ENCODE measurements at places on chromosomes 5 and 9. TPM values are rescaled to one million over a fixed set of nuclear protein-coding genes. Genes with fewer than 3 reads are reported as not detected.

ANKRD34B gene
- not detected for total RNA-seq

PCDHB8 gene
- total RNA-seq: 0.25 TPM

MCC gene
- 0.26 TPM for total RNA-seq

HCN1 gene
- total RNA-seq: not detected

FAM78A gene
- 0.40 TPM for total RNA-seq

DBH gene
- total RNA-seq: not detected

LRRC26 gene
- 1.0 TPM for total RNA-seq

WDR36 gene
- total RNA-seq: 21.7 TPM

BTNL8 gene
- total RNA-seq: not detected

TSSK1B gene
- total RNA-seq: not detected

PRDM9 gene
- not detected for total RNA-seq

AK3 gene
- total RNA-seq: 46.8 TPM

DMRT2 gene
- total RNA-seq: not detected

PLK2 gene
- total RNA-seq: 109 TPM

PPIC gene
- total RNA-seq: 16.4 TPM

SCGB3A1 gene
- total RNA-seq: not detected

CDX1 gene
- total RNA-seq: not detected

ENHO gene
- total RNA-seq: 2.7 TPM

ACTBL2 gene
- total RNA-seq: 0.05 TPM

TAF1L gene
- not detected for total RNA-seq

FOXB2 gene
- not detected for total RNA-seq

PDE6A gene
- 0.15 TPM for total RNA-seq

ENDOG gene
- total RNA-seq: 13.9 TPM

LCN9 gene
- not detected for total RNA-seq

FBXO10 gene
- 7.2 TPM for total RNA-seq

FSD1L gene
- 3.2 TPM for total RNA-seq

MAP1B gene
- 45.2 TPM for total RNA-seq

CD180 gene
- not detected for total RNA-seq

TNC gene
- total RNA-seq: 1.4 TPM

THBS4 gene
- not detected for total RNA-seq

OLFML2A gene
- 25.3 TPM for total RNA-seq

FGFR4 gene
- total RNA-seq: 22.0 TPM

PCDHA13 gene
- 0.04 TPM for total RNA-seq

LHX3 gene
- total RNA-seq: 0.09 TPM

CA9 gene
- 6.1 TPM for total RNA-seq

INSL4 gene
- 19.2 TPM for total RNA-seq

COL5A1 gene
- 37.9 TPM for total RNA-seq

ZNF608 gene
- total RNA-seq: 0.40 TPM

STC2 gene
- total RNA-seq: 104 TPM

C9orf152 gene
- total RNA-seq: 0.08 TPM

TGFBR1 gene
- total RNA-seq: 35.3 TPM

FOXD4L6 gene
- not detected for total RNA-seq

ZBED3 gene
- 4.5 TPM for total RNA-seq

GLRA1 gene
- total RNA-seq: not detected

PRRX2 gene
- total RNA-seq: 5.2 TPM

AQP7 gene
- 0.31 TPM for total RNA-seq

GPR21 gene
- not detected for total RNA-seq

STPG3 gene
- not detected for total RNA-seq

IL5 gene
- not detected for total RNA-seq

SLC25A48 gene
- total RNA-seq: 0.21 TPM

FRMPD1 gene
- 0.02 TPM for total RNA-seq

SPATA31C1 gene
- not detected for total RNA-seq

ARL14EPL gene
- not detected for total RNA-seq

CTXN3 gene
- not detected for total RNA-seq

CTSV gene
- 12.4 TPM for total RNA-seq

FSTL4 gene
- 3.9 TPM for total RNA-seq

SLIT3 gene
- total RNA-seq: 21.9 TPM

TSLP gene
- not detected for total RNA-seq

SLC4A9 gene
- not detected for total RNA-seq

All from A549 treated with DMSO at 1 μM for 4 hours (cell line).